Stimulated activated CD4-positive, alpha-beta T cell treated with anti-CD3 and anti-CD28 coated beads, TNF-alpha, amount 100 ng/mL, for 1 hour (primary cell): ENCODE measurements at places on chromosomes 5 and 9.

DNA sequence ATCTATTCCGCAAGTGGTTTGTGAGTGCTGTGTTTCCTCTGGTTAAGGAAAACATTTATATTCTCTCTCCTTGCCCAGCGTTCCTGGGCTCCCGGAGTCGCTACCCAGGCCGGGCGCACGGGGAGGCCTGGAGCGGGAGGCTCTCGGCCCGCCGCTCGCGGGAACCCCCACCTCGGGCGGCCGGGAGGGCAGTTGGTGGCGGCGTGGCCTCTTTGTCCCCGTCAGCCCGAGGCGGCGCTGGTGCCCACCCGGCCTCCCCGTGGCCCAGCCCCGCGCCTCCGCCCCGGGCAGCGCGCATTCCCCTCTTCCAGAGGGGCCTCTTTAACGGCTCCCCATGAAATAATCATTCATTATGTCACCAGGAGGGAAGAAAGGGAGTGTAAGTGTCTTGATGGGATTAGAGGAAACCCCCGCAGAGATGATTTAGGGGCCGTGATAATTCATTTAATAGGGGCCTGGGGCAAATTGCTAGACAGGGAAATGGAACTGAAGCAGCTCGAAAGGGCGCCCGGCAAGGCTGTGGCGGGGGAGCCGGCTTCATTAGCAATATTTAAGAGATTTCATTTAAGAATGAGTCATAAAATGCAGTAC lies 181.9 kb upstream of the TBCA start:
- no peak for DNase-seq

DNA sequence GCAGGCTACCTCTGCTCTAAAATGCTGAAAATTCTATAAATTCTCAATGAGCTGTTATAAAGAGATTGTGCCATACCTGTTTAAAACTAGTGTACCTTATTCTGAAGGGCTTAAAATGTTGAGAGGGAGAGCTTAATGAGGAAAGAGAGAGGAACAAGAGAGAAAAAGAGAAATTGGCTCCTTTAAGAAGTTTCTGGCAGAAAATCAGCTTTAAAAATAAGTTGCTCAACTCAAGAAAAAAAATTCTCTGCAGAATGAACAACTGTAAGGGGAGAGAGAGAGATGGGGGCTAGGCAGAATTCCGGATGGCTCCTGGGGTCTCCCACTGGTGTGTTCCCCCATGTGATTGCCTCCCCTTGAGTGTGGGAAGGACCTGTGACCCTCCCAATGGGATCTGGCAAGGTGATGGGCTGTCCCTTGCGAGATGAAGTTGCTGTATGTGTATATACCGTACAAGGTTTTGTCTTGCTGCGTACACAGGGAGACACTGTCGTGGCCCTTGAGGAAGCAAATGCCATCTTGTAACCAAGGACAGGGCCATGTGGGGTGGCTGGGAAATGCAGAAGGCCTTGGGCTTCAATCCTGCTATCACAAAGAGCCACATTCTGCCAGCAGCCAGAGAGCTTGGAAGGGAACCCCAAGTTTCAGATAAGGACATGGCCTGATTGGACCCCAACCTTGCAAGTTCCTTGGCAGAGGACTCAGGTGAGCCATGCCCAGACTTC lies 64.3 kb upstream of the S1PR3 start:
- DNase-seq: no peak

GRCh38 chr9:83472221-83472665 lies 66.0 kb downstream of the FRMD3 start:
- no peak for DNase-seq

- no peak for DNase-seq
Observed at GRCh38 chr5:95075111-95075510, 209.8 kb downstream of the MCTP1 start.

- DNase-seq: no peak
Observed at GRCh38 chr9:36991516-36992134, 42.4 kb downstream of the PAX5 start.

DNA sequence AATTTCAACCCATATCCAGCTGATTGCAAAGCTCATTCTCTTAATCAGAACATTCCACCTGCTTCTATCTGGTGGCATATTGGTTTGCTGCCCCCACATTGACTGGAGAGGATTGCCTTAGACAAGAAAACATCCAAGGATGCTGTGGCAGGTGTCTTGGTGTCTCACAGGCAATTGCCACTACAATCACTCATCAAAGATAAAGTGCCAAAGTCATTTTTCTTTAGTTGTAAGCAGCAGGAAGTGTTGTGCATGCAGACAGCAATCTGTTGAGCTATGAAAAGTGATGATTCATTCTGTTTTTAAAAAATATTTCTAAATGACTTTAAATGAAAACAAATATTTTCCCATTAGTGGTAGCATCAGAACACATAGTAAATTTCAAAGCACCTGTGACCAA lies 53.9 kb downstream of the CDH6 start:
- no peak for DNase-seq

- DNase-seq: no peak
Observed at GRCh38 chr5:79171635-79172245, 60.1 kb downstream of the BHMT start.

DNA sequence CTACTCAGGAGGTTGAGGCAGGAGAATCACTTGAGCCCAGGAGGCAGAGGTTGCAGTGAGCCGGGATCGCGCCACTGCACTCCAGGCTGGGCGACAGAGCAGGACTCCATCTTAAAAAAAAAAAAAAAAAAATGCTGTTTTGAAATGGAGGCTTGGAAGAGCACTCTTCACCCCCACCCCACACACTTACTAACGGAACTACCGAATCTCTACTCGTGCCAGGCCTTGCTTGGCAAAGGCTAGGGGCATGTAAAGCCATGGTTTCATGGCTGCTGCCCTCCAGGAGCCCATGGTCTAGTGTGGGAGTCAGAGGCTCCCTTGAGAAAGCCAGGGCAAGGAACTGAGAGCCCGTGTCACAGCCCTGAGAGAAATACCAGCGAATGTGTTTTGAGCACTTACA lies 21.3 kb downstream of the PCDHGC5 start:
- no peak for DNase-seq

GRCh38 chr9:75712700-75713099 lies 177.8 kb upstream of the PCSK5 start:
- DNase-seq: no peak

GRCh38 chr9:29701559-29701958 lies 2128.3 kb upstream of the C9orf72 start:
- DNase-seq: no peak

GRCh38 chr5:56152437-56152836 lies 80.7 kb downstream of the ANKRD55 start:
- no peak for DNase-seq
